Sciatic nerve (tissue), 2 donors: ENCODE measurements at places on chromosomes 5 and 9. TPM values are rescaled to one million over a fixed set of nuclear protein-coding genes. Genes with fewer than 3 reads are reported as not detected.

- no peak for DNase-seq
Measured at GRCh38 chr9:107883496-107884124, 394.0 kb upstream of the KLF4 start.

DNA sequence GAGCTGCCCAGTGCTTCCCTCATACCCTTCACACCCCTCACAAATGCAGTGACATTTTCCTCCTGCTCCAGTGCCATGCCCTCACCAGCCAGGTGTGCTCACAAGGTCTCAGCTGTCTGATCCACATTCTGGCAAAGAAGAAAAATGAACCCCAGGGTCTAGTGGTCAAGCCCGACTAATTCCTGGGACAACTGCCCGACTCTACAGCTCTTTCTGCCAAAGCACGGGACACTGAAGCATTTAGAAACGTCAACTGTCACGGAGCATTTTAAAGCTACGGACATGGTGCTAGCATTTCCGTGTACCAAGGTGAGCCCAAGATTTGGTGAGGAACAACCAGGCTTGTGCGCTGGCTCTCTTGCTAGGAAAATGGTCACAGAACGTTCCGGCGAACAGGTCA lies 56.8 kb upstream of the PHYKPL start:
- DNase-seq: no peak

DNA sequence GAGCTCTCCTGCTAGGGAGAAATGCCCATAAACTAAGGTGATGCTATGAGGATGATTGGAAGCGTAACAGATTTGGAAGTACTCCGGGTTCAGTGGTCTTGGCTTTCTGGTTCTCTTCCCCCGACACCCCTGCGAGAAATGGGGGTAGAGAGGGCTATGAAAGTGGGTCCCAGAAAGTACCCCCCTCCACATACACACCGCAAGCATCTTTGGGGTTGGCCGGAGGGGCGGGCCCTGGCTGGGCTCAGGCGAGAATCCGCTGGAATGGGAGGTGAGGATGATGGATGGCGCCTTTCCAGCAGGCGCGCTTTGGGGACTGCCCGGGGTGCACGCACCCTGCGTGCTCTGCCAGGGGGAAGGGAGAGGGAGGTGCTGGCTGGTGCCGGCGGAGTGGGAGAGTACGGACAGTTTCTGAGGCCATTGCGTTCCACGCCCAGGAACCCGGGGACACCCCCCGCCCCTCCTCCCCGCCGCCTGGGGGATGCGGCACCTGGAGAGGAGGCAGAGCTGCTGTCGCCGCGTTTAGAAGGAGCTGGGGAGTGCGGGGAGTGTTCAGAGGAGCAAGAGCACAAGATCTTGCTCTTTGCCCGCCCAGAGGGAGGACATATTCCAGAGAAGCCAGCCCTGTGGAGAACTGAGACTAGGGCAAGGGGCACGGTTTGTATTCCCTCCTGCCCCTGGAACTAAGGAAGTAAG lies 1.9 kb downstream of the PCSK5 start:
- DNase-seq: peak; percentile 72

DNA sequence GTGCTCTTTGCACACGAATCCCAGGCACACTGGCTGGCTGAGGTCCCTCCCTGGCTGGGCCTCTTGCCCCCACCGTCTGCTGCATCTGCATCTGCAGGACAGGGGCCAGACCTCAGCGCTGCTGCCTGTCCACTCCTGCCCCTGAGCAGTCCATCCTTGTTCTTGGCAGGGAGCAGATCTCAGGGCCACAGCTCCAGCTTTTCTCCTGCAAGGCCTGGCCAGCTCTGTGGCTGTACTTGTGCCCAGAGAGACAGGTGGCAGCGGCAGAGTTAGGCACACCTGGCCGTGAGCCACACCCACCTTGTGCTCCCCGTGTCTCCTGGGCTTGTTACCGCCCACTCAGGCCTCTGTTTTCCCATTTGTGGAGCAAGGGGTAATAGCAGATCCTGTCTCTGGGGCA lies 13.9 kb downstream of the NEK6 start:
- DNase-seq: no peak

GRCh38 chr5:113152380-113152740 lies 175.8 kb downstream of the DCP2 start:
- no peak for DNase-seq

- no peak for DNase-seq
Measured at GRCh38 chr5:157821822-157822622, 36.9 kb downstream of the CLINT1 start.

DNA sequence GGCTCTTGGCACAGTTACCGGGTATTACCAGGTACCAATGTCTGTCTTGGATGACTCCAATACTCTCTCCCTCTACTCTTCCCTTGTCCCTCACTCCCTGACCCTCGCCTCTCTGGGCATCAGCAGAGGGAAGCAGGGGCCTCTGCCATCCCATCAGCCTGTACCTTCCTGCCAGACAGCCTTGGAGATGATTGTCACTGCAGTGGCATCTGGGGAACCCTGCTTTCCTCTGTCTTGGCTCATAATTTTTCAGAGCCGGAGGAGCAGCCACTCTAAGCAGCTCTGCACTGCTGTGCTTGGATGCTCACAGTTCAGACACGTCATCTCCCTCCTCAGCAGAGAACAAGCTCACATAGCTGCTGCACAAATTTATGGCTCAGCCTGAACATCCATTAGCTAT lies 274.1 kb downstream of the SMARCA2 start:
- no peak for DNase-seq

DNA sequence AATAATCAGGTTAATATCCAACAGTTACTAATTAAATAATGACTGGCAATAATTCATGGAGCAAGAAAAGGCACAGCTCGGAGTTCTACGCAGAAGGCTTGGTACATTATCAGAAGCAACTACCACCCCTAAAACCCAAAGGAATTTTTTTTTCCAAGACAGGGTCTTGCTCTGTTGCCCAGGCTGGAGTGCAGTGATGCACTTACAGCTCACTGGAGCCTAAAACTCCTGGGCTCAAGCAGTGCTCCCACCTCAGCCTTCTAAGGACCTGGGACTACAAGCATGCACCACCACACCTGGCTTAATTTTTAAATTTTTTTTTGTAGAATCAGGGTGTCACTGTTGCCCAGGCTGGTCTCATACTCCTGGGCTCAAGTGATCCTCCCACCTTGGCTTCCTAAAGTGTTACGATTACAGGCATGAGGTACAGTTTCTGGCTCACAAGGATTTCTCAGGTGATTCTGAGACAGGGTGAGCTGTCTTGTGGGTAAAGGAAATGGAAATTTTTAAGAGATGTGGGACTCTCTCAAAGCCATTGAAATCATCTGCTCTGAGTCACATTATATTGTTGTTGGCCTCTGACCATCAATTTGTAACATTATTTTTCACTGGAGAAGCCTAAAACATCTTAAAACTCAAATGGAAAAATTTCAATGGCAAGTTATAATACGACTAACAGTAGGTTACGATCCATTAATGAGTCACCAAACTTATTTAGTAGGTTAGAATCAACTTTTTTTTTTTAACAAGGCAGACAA lies 19.7 kb upstream of the HSDL2 start:
- DNase-seq: no peak

- no peak for DNase-seq
Measured at GRCh38 chr9:69001921-69002320, 12.0 kb downstream of the PRKACG start.

DNA sequence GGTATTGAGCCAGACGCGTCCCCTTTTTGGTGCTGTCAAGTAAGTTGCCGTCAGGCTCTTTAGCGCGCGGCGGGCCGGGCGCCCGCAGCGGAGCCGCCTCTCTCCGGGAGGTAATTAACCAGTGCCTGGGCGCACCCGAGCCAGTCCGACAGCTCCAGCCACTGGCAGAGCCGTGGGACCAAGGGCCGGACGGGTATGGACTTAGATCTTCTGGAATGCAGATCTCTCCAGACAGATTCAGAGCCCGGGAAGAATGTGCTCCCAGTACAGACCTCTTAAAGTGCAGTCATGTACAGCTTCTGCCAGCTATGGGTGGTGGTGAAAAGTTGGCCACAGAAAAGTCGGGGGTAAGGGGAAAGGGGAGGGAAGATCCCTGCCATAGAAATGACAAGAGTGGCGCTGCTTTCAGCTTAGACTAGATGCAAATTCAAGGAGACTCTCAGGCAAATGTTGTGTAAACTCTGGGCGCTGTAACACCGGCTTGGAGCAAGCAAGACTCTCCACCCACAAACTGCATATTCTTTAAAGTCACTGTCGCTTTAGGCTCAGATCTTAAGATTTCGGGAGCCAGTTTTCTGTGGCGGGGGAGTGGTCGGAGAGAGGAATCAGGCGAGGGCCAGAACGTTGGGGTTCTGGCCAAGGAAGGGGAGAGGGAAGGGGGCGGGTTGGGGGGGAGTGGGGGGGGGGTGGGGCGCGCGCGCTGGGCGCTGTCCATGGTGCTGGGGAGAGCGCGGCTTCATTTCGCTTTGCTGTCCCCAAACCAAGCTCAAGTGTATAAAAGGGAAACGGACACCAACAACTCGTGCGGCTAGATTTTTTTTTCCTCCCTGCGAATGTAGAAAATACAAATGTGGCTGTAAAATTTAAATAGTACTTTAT lies 29.2 kb downstream of the NR2F1 start:
- DNase-seq: peak; percentile 62

DNA sequence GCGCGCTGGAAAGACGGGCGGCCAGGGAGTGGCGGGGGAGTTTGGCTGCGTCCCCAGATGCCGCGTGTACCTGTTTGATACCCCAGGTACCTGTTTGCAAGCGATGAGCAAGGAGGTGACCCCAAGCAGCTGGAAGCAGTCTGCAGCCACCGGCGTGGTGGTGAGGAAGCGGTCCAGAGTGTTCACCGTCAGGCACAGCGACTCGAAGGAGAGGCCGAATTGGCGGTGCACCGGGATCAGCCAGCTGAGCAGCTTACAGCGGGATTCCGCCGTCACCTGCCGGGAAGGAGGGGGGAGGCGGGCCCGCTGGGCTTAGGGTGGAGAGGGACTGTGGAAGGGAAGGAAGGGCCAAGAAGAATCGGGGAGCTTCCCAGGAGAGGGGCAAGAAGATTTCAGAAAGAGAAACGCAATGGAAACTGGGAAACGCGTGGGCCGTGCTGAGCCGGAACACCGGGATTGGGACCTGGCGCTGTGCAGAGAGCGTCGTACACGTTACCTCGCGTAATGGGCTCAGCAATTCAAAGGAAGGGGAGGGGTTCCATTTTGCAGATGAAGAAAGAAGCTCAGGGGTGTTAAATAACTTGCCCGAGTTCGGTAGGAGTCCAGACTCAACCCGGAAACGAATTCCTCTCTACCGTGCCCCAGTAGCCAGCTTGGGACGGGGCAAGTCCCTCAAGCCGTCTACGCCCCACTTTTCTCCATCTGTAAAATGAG lies 980 bp downstream of the CCNO start:
- DNase-seq: no peak

- no peak for DNase-seq
Measured at GRCh38 chr9:36488389-36488756, 84.3 kb upstream of the MELK start.

- DNase-seq: no peak
Measured at GRCh38 chr9:1732670-1733069, 282.5 kb upstream of the SMARCA2 start.

GRCh38 chr5:673831-674629 lies 19.1 kb downstream of the TPPP start:
- DNase-seq: peak; percentile 51

DNA sequence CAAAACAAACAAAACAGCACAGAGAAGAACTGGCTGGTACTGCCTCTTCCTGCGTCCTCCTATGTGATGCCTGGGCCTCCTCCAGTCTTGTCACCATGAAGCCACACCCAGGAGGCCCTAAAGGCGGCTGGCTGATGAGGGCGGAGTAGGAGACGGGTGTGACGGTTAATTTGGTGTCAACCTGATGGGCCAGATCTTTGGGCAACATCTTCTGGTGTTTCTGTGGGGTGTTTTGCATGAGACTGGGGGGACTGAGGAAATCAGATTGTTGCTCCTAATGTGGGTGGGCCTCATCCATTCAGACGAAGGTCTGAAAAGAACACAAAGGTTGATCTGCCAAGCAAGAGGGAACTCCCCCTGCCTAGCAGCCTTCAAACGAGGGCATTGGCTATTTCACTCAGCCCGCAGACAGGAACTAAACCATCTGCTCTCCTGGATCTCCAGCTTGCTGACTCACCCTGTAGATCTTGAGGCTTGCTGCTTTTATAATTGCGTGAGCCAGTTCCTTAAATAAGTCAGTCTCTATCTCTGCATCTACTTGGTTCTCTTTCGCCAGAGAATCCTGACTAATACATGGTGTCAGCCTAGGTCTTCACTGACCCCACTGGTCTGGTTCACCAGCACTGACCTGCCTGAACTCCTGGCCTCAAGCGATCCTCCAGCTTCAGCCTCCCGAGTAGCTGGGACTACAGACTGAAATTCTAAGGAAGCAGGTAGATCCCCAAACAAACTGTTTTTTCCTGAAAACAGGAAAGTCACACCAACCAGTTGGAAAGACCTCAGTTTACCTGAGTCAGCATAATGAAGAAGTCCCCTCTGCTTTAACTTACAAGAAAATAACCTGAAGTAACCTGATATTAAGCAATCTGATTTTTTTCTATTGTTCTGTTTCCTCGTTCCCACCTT lies 12.8 kb upstream of the ZFP62 start:
- no peak for DNase-seq

GRCh38 chr9:97571664-97572063 lies 61.5 kb downstream of the TSTD2 start:
- peak; percentile 64 for DNase-seq

DNA sequence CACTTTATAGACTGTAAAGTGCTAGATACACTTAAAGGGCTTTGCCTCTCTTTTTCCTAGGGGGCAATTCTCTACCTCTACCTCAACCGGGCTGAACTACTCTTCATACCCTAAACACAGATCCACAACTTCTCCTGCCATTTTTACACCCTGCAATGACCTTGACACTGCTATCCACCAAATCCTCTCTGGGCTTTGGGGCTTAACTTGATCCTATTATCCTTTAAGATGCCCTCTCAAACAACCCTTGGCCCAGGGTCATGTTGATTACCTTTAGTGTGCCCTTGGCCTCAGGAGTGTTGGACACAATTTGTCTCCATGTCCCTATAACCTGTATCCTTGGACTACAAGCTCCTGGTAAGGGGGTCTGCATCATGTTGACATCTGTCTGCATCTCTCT lies 19.5 kb downstream of the ANXA6 start:
- no peak for DNase-seq

GRCh38 chr5:154165886-154166285 lies 24.6 kb upstream of the GALNT10 start:
- no peak for DNase-seq

- no peak for DNase-seq
Measured at GRCh38 chr9:114583371-114584155, 4.0 kb upstream of the ATP6V1G1 start.

GRCh38 chr9:111661150-111661801 lies at the start of gene GNG10:
GNG10 (plus strand) TSS chr9:111661605; CDS start chr9:111661635, 30 bp downstream.
- peak; percentile 76 for DNase-seq

The SPINK4 gene
- total RNA-seq: not detected

The GCNT4 gene
- total RNA-seq: 1.4 TPM

The CCNO gene
- total RNA-seq: 0.22 TPM

The RLN2 gene
- total RNA-seq: not detected

The LCN9 gene
- not detected for total RNA-seq

The SH3GL2 gene
- 1.1 TPM for total RNA-seq

The SYK gene
- total RNA-seq: 25.6 TPM

The SMIM33 gene
- total RNA-seq: not detected

The GZMA gene
- total RNA-seq: 5.3 TPM

The NEUROG1 gene
- not detected for total RNA-seq

The PARP8 gene
- total RNA-seq: 30.4 TPM
